ENCODE measurements at places on chromosomes 7 and 10.

- H3K36me3 ChIP-seq, result no peaks in the 10 kb centered on the region
- no peak overlapping the region for H3K27ac ChIP-seq
- peaks cover 3% of the 10 kb centered on the region for H3K27me3 ChIP-seq
- H3K4me3 ChIP-seq, result no peak overlapping the region
These were observed 12.1 kb upstream of the TRUB1 start for GRCh38 chr10:114925587-114926586.

DNA sequence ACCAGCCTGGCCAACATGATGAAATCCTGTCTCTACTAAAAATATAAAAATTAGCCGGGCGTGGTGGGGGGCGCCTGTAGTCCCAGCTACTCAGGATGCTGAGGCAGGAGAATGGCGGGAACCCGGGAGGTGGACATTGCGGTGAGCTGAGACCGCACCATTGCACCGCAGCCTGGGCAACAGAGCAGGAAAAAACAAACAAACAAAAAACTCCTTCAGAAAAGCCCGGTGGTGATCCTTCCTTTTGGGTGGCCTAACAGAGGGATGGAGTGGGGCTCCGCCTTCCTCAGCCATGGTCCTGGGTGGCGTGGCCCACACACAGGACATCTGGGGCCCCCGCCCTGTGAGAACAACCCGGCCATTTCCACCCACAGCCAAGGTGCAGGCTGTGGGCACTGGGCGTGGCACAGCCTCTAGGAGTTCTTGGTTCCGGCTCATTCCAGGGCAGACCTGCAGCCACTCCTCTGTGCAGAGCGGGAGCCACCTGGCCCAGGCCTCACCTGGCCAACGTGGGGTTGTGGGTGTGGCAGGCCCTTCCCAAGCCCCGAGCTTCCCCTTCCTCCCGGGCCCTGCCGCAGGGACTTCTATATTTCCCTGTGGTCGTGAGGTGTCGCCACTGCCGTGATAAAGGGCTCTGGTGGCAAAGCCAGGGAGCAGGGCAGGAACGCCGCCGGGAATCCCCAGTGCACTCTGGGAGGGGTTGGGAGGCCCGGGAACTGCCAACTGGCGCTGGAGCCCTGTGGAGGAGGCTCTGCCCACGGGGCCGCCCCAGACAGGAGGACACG lies 37.6 kb downstream of the GET4 start:
- no peak for DNase-seq
- H3K4me1 ChIP-seq, result no peaks in the 10 kb centered on the region
- no peak overlapping the region for H3K27ac ChIP-seq
- H3K4me3 ChIP-seq, result no peak overlapping the region
- H3K36me3 ChIP-seq, result no peaks in the 10 kb centered on the region

- no peaks in the 10 kb centered on the region for H3K36me3 ChIP-seq
- H3K4me3 ChIP-seq, result no peak overlapping the region
- H3K27me3 ChIP-seq, result no peaks in the 10 kb centered on the region
- peaks cover 8% of the 10 kb centered on the region for H3K4me1 ChIP-seq
These were observed 5.7 kb upstream of the ZCCHC24 start for GRCh38 chr10:79451046-79451699.

GRCh38 chr7:12728192-12728538 lies 40.7 kb downstream of the ARL4A start:
- no peaks in the 10 kb centered on the region for H3K27me3 ChIP-seq
- no peak for DNase-seq
- H3K27ac ChIP-seq, result no peak overlapping the region

DNA sequence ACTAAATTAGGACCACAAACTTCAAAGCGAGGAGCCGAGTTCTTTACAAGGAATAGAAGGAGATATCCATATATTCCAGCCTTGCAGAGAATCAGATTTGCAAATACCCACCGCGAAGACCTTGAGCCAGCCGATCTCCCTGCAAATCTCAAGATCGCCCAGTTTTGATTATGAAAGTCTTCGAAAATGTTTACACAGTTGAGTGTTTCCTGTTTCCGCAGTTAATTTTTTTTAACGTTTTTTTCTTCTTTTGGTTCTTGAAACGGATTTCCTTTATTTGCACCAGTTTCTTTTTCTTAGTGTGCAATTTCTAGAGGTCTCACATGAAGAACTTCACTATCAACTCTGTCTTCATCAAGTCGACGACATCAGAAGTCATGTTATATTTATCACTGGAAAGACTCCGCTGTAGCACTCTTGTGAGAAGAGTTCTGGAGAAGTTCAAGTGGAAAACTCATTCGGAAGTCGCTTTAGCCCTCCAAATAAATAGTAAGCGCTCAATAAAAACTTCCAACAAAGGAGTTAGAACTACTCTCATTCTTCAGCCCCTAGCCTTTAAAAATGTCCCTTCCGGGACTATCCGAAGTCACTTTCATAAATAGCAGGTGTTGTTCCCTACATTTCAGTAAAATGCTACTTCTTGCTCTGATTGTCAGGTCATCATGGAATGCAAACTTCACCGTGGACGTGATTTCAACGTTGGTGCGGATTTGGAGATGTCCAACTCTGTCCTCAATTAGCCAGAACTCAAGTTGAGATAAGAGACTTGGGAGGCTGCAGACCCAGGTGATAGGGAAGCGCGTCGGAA lies 11.9 kb upstream of the SPAG6 start:
- H3K27me3 ChIP-seq, result peaks cover 39% of the 10 kb centered on the region
- no peak for DNase-seq
- H3K4me1 ChIP-seq, result peaks cover 18% of the 10 kb centered on the region
- H3K27ac ChIP-seq, result peak overlapping the region; percentile 71
- peak overlapping the region; percentile 53 for H3K4me3 ChIP-seq

GRCh38 chr10:33734393-33735155 lies 400.1 kb upstream of the NRP1 start:
- no peaks in the 10 kb centered on the region for H3K4me1 ChIP-seq
- H3K36me3 ChIP-seq, result no peaks in the 10 kb centered on the region
- H3K4me3 ChIP-seq, result no peak overlapping the region
- no peak for DNase-seq

DNA sequence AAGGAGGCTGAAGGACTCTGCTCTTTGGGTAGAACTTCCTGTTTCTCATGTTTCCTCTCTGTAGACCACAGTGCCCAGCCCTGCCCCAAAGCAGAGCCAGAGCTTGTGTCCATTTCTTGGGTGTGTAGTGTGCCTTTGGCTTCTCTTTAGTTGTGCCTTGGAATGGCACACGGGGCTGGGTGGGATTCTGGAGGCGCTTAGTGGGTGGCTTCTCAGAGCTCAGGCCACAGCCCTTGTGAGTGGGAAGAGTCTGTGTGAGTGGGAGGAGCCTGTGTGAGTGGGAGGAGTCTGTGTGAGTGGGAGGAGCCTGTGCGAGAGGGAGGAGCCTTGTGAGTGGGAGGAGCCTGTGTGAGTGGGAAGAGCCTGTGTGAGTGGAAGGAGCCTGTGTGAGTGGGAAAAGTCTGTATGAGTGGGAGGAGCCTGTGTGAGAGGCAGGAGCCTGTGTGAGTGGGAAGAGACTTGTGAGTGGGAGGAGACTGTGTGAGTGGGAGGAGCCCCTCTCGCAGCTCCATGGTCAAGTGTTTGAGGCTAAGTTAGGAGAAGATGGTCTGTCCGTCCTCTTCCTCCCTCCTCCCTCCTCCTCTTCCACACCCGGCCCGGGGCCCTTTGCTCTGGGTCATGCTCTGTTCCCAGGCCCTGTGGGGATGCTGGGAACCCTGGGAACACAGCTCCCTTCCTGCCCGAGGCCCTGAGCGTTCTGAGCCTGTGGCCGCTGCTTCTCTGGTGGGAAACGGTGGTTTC lies 153.0 kb downstream of the GRK5 start:
- H3K27ac ChIP-seq, result no peak overlapping the region
- no peaks in the 10 kb centered on the region for H3K27me3 ChIP-seq
- H3K36me3 ChIP-seq, result no peaks in the 10 kb centered on the region

- H3K4me3 ChIP-seq, result no peak overlapping the region
- DNase-seq, result no peak
- H3K27ac ChIP-seq, result no peak overlapping the region
- no peaks in the 10 kb centered on the region for H3K27me3 ChIP-seq
- H3K36me3 ChIP-seq, result no peaks in the 10 kb centered on the region
- H3K4me1 ChIP-seq, result no peaks in the 10 kb centered on the region
These were observed 66.6 kb downstream of the AGMO start for GRCh38 chr7:15495170-15495569.

GRCh38 chr10:792083-792791 lies 102.8 kb upstream of the DIP2C start:
- H3K27ac ChIP-seq, result no peak overlapping the region
- DNase-seq, result no peak
- no peaks in the 10 kb centered on the region for H3K36me3 ChIP-seq
- no peaks in the 10 kb centered on the region for H3K27me3 ChIP-seq

GRCh38 chr7:100556541-100556940 lies 17.2 kb downstream of the SAP25 start:
- H3K4me1 ChIP-seq, result no peaks in the 10 kb centered on the region
- no peak overlapping the region for H3K27ac ChIP-seq
- H3K4me3 ChIP-seq, result no peak overlapping the region
- H3K36me3 ChIP-seq, result peaks cover 24% of the 10 kb centered on the region
- DNase-seq, result no peak

DNA sequence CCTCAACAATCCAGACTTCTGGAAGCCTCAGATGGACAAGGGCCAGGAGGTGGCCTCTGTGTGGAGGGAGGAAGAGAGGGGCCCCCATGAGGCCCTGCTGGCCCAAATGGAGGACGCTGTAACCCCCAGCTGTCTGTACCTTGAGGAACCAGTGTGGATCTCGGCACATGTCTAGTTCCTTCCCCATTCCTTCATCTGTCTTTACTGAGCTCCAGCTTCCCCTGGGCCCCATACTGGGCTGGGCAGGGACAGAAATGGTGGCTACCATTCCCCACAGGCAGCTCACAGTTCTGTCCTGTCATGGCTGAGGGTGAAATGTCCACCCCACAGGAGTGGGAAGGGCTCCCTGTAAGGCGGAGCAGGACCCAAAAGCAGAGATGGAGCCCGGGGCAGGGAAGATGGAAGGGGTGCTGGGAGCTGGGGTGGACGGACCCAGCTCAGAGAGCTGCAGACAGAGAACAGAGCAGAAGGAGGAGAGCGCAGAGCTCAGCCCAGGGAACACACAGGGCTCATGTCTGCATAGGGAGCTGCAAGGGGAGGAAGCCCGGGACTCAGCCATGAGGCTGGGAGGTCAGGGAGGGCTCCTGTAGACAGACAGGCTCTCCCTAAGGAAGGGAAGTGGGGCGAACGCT lies 22.8 kb downstream of the ANTXRL start:
- H3K4me3 ChIP-seq, result no peak overlapping the region
- H3K4me1 ChIP-seq, result no peaks in the 10 kb centered on the region
- no peak overlapping the region for H3K27ac ChIP-seq

DNA sequence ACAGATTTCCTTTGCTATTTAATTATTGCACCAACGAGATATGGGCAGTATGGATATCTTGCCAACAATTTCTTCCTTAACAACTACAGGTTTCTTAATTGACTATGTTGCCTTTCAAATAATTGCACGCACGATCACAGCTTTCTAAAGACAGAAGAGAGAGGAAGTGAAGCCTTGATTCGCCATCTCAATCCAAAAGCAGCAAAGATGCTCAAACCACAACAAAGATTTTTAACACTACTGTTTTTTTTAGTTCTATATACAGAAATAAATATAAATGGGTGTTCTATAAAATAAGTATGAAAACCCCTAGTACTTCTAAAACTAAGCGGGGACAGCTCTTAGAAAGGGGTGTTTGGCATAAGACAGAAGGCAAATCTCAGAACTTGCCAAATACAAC lies 251.3 kb downstream of the SFMBT2 start:
- H3K27me3 ChIP-seq, result no peaks in the 10 kb centered on the region
- peaks cover 21% of the 10 kb centered on the region for H3K36me3 ChIP-seq
- H3K4me3 ChIP-seq, result no peak overlapping the region
- H3K4me1 ChIP-seq, result peaks cover 11% of the 10 kb centered on the region
- no peak for DNase-seq

GRCh38 chr7:27242555-27243339 lies at the start of gene EVX1:
Gene EVX1, plus strand, starts transcription at chr7:27242802. Its CDS starts 229 bp downstream, at chr7:27243031.
- peaks cover 96% of the 10 kb centered on the region for H3K27me3 ChIP-seq
- H3K4me3 ChIP-seq, result no peak within 1 kb of the TSS
- no peaks in the 10 kb centered on the region for H3K36me3 ChIP-seq
- peak; percentile 44 for DNase-seq
- peaks cover 30% of the 10 kb centered on the region for H3K4me1 ChIP-seq

DNA sequence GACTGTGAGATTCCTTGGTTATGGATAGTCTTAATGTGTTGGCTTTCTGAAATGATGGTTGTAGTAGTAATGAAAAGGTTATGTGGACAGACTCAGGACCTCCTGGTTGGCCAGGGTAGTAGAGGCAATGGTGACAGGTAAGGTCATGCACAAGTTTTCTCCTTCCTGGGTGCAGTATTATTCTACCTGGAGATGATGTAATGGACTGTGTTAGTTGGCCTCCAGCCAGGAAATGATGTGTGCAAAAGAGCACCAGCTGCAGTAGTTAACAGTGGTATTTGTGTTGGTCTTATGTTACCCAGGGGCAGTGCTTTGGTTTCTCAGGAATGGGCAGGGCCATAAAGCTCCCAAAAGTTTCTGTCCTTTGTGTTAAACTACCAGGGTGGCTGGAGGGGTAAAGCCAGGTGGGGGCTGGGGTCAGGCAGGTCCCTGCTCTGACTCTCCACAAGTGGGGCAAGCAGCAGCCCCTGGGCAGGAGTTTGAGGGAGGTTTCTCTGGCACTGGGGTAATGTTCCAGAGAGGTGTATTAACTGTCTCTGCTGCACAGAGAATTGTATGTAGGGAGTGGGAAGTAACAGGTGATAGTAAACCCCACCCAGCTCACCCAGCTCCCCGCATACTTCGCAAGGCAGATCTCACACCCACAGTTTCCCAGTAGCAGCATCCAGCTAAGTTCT lies 36.3 kb downstream of the GPR22 start:
- peaks cover 7% of the 10 kb centered on the region for H3K4me1 ChIP-seq
- no peak for DNase-seq
- no peak overlapping the region for H3K4me3 ChIP-seq
- H3K27ac ChIP-seq, result no peak overlapping the region
- H3K27me3 ChIP-seq, result no peaks in the 10 kb centered on the region
- peaks cover 6% of the 10 kb centered on the region for H3K36me3 ChIP-seq
